ENCODE measurements at places on chromosomes 16 and 17. TPM values are rescaled to one million over a fixed set of nuclear protein-coding genes. Genes with fewer than 3 reads are reported as not detected.
A peak's percentile ranks its signal among the peaks of the same experiment; 100 is the strongest.

Gene MYH10
- total RNA-seq: 54.7 TPM

DNA sequence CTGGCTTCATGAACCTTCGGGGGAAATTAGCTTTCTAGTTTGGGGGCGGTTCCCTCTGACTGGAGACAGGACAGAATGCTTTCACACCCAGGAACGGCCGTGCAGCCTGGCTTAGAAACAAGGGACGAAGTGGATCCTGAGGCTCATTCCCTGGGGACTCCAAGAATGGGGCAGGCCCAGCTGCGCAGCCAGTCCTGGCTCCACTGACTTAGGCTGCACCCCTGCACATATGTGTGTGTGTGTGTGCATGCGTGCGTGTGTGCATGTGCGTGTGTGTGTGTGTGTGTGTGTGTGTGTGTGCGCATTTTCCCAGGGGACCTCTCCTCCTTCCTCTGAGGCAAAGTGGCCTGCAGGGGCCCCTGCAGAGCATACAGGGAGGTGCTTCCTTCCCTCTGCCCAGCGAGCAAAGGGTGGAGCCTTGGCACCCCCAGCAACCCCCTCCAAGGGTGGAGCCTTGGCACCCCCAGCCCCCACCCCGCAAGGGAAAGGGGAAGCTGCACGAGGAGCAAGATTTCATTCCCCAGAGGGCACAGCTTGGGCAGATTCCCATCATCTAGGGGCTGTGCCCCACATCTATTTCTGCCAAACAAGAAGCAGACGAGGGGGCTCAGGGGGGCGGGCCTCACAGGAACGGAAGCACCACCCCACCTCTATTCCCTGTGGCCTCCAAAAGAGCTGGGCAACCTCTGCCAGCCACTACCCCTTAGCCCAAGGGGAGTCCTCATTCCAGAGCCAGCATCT lies 97.6 kb upstream of the CBX4 start:
- DNase-seq: no peak
- no peak overlapping the region for H3K4me3 ChIP-seq
- H3K36me3 ChIP-seq: no peaks in the 10 kb centered on the region

Gene SOX9
- total RNA-seq: 47.7 TPM

Gene ABI3
- 5.2 TPM for total RNA-seq

Gene PRR11
- 25.1 TPM for total RNA-seq

Gene CPNE7
- 1.2 TPM for total RNA-seq

Gene KRTAP3-2
- not detected for total RNA-seq

DNA sequence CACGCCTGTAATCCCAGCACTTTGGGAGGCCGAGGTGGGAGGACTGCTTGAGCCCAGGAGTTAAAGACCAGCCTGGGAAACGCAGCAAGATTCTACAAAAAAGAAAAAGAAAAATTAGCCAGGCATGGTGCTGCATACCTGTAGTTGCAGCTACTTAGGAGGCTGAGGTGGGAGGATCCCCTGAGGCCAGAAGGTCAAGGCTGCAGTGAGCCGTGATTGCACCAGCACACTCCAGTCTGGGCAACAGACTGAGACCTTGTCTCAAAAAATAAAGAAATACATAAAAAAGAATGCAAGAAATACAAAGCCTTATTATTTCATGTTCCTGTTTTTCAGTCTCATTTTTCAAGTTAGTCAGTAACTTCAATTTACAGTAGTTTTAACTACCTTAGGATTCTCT lies 5.9 kb upstream of the CNOT1 start:
- H3K27me3 ChIP-seq: no peaks in the 10 kb centered on the region
- DNase-seq: no peak
- H3K27ac ChIP-seq: no peak overlapping the region
- H3K4me1 ChIP-seq: no peaks in the 10 kb centered on the region
- no peaks in the 10 kb centered on the region for H3K36me3 ChIP-seq

Gene SPATA32
- not detected for total RNA-seq

- H3K4me1 ChIP-seq: no peaks in the 10 kb centered on the region
- no peak overlapping the region for H3K27ac ChIP-seq
- H3K4me3 ChIP-seq: no peak overlapping the region
- DNase-seq: no peak
- H3K27me3 ChIP-seq: no peaks in the 10 kb centered on the region
- H3K36me3 ChIP-seq: no peaks in the 10 kb centered on the region
Measured at GRCh38 chr16:67116388-67117311, 6.9 kb downstream of the PHAF1 start.

DNA sequence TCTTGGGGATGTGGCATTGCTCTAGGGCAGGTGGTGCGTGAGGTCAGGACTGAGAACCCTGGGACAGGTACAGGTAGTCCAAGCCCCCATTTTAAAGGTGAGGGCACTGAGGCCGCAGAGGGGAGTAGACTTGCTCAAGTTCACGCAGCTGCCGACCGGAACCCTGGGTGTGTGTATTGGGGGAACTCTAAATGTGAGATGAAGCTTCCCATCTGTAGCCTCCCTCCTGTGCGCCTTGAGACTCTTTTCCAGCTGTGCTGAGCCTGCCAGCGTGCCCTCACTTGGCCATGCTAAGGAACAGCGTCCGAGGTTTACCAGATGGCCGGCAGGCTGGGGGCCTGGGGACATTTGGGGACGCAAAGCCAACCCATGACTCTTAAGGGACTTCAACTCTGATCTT lies 79.0 kb upstream of the CDC42EP4 start:
- H3K36me3 ChIP-seq: no peaks in the 10 kb centered on the region
- H3K4me1 ChIP-seq: no peaks in the 10 kb centered on the region
- DNase-seq: no peak
- H3K27me3 ChIP-seq: no peaks in the 10 kb centered on the region

DNA sequence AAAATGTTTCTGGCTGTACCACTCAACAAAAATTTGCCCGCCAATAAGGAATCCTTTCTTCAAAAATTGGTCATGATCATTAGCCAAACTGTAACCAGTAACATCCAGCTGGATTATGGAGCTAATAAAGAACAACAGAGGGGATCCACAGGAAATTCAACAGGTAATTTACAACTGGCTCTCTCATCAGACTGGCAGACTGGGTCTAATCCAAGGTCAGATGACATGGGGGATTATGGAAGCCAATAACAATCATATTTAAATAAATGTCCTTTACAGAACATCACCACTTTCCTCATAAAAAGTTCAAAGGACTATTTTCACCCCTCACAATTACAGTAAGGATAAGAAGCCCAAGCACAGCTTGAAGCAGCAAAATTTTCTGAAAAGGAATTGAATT lies 66.4 kb downstream of the KANSL1 start:
- H3K27ac ChIP-seq: no peak overlapping the region
- H3K36me3 ChIP-seq: no peaks in the 10 kb centered on the region
- H3K4me3 ChIP-seq: no peak overlapping the region
- no peaks in the 10 kb centered on the region for H3K4me1 ChIP-seq

GRCh38 chr17:21394265-21394664 lies 18.1 kb downstream of the KCNJ12 start:
- no peak overlapping the region for H3K27ac ChIP-seq
- DNase-seq: no peak
- H3K4me3 ChIP-seq: no peak overlapping the region
- no peaks in the 10 kb centered on the region for H3K4me1 ChIP-seq

- H3K27me3 ChIP-seq: no peaks in the 10 kb centered on the region
- DNase-seq: no peak
- no peaks in the 10 kb centered on the region for H3K4me1 ChIP-seq
- no peaks in the 10 kb centered on the region for H3K36me3 ChIP-seq
- H3K4me3 ChIP-seq: no peak overlapping the region
- no peak overlapping the region for H3K27ac ChIP-seq
Measured at GRCh38 chr16:48879223-48880122, 269.5 kb upstream of the N4BP1 start.

Gene WNT9B
- total RNA-seq: 2.0 TPM

Gene SCNN1G
- 2.0 TPM for total RNA-seq

DNA sequence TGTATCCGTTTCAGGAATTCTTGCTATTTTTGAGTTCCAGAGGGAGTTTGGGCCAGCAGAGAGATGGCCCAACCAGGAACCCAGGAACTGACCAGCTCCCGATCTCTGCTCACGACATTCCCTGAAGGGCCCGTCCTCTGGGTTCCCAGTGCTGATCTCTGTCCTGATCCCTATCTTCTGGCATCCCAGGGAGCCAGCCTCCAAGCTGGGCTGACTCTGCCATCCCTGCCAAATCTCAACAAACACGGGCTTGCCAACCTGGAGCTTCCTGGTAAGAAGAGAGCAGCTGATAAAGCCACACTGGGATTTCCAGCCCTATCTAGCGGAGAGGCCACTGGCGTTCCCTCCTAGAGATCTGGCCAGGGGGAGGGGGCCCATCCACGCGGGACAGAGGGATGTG lies 16.2 kb downstream of the GPRC5B start:
- H3K27me3 ChIP-seq: no peaks in the 10 kb centered on the region
- no peaks in the 10 kb centered on the region for H3K36me3 ChIP-seq

Gene BTBD17
- not detected for total RNA-seq

GRCh38 chr16:11964761-11965551 lies at the start of gene TNFRSF17:
TNFRSF17 (plus strand) TSS chr16:11965210; CDS start chr16:11965325, 115 bp downstream.
- H3K36me3 ChIP-seq: no peaks in the 10 kb centered on the region
- DNase-seq: no peak
- H3K27ac ChIP-seq: no peak within 1 kb of the TSS
- H3K27me3 ChIP-seq: no peaks in the 10 kb centered on the region

DNA sequence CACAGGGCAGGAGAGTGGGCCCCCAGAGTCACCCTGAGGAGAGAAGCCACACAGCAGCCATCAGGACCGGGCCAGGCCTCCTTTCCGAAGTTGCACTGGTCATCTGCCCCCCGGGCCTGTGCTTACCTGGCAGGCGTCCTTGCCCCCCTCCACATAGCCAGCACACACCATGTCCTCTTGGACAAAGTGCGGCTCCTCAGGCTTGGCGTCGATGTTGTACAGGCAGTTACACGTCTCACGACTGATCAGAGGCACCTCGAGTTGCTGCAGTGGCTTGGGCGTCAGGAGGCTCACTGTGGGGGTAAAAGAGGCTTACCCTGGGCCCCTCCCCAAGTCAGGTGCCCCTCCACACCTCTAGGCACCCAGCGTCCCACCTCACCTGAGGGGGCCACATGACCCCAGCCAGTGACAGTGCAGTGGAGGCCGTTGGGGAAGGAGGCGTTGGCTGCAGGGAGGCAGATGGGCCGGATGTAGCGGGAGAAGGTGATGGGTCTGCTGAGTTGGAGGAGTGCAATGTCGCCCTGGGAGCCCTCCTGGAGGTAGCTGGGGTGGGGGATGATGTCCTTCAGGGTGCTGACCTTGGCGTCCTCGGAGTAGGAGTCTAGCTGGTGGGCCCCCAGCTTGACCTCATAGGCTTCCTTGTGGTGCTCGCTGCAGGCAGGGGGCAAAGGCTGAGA lies 3.1 kb downstream of the PRSS8 start:
- no peak for DNase-seq
- peaks cover 54% of the 10 kb centered on the region for H3K4me1 ChIP-seq
- no peaks in the 10 kb centered on the region for H3K27me3 ChIP-seq
- H3K27ac ChIP-seq: peak overlapping the region; percentile 95

Gene LRRC75A
- total RNA-seq: 1.6 TPM

- H3K4me3 ChIP-seq: no peak overlapping the region
- no peaks in the 10 kb centered on the region for H3K4me1 ChIP-seq
- no peaks in the 10 kb centered on the region for H3K27me3 ChIP-seq
- H3K36me3 ChIP-seq: no peaks in the 10 kb centered on the region
- no peak overlapping the region for H3K27ac ChIP-seq
- DNase-seq: no peak
Measured at GRCh38 chr16:76931186-76931585, 259.8 kb upstream of the MON1B start.

DNA sequence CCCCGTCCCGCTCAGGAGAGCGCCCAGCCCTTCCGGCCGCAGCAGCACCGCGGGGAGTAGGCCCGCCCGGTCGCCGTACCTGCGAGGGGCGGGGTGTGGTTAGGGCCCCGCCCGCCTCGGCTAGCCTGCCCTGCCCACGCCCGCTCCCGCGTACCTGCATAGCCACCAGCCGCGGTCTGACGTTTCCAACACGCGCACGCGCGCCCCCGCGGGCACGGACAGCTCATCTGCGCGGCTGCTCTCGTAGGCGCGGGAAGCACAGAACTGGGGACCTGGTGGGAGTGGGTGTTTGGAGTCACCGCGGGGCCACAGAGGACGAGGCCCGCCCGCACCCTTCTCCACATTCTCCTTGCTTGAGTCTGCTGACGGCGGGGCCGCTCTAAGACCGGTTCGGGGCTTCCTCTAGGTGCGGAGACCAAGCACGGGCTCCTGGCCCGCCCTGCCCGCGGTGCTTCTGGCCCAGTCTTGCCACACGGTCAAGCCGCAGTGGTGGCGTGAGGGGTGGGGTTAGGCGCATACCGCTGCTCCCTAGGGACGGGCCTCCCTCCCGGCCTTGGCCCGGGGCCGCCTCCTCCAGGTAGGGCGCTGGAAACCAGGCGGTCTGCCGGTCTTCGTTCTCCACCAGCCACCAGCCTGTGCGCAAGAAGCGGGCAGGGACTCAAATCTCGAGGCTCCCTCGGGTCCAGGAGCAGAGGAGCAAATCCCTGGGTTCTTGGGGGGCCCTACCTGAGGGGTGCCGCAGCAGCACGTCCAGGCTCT lies 1.8 kb downstream of the NOXO1 start:
- H3K27me3 ChIP-seq: no peaks in the 10 kb centered on the region
- H3K4me3 ChIP-seq: peak overlapping the region; percentile 36
- H3K27ac ChIP-seq: peak overlapping the region; percentile 38
- no peak for DNase-seq

- H3K27me3 ChIP-seq: no peaks in the 10 kb centered on the region
- no peak overlapping the region for H3K4me3 ChIP-seq
- no peaks in the 10 kb centered on the region for H3K4me1 ChIP-seq
- no peak for DNase-seq
Measured at GRCh38 chr16:64440421-64440831, 681.4 kb downstream of the CDH11 start.

GRCh38 chr17:55416000-55416399 lies 5.6 kb downstream of the MMD start:
- no peak for DNase-seq
- H3K27ac ChIP-seq: no peak overlapping the region
- no peaks in the 10 kb centered on the region for H3K4me1 ChIP-seq
- H3K36me3 ChIP-seq: no peaks in the 10 kb centered on the region
- no peak overlapping the region for H3K4me3 ChIP-seq

GRCh38 chr16:55703003-55704001 lies 47.5 kb downstream of the SLC6A2 start:
- no peak overlapping the region for H3K27ac ChIP-seq
- DNase-seq: no peak
- H3K4me1 ChIP-seq: no peaks in the 10 kb centered on the region
- no peak overlapping the region for H3K4me3 ChIP-seq
- H3K36me3 ChIP-seq: no peaks in the 10 kb centered on the region

Gene TAC4
- total RNA-seq: not detected

GRCh38 chr17:71899317-71899716 lies 221.5 kb upstream of the SOX9 start:
- no peaks in the 10 kb centered on the region for H3K27me3 ChIP-seq
- H3K4me1 ChIP-seq: no peaks in the 10 kb centered on the region
- H3K27ac ChIP-seq: no peak overlapping the region

DNA sequence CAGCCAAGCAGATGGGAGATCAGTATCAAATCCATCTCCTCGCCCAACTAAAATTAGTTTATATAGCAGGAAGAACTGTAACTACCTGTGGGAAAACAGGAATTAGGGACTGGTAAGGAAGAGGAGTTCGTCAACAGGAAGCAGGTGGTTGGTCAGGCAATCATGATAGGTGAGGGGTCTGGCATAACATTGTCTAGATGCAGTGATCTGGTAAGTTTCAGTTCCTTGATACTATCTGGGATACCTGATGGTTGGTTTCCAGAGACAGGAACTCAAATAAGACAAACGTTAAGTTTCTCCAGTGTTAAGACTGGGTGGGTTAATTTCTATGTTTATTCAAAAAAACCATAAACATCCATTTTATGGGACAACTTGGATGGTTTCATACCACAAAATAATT lies 53.8 kb downstream of the CEP112 start:
- no peak for DNase-seq
- H3K27me3 ChIP-seq: no peaks in the 10 kb centered on the region
- no peak overlapping the region for H3K27ac ChIP-seq
- H3K36me3 ChIP-seq: no peaks in the 10 kb centered on the region
- no peak overlapping the region for H3K4me3 ChIP-seq
- H3K4me1 ChIP-seq: no peaks in the 10 kb centered on the region

Measured in breast epithelium (tissue), 4 donors.